Neural crest cell (in vitro differentiated cells): ENCODE measurements at places on chromosomes 12 and 14. TPM values are rescaled to one million over a fixed set of nuclear protein-coding genes. Genes with fewer than 3 reads are reported as not detected.
A peak's percentile ranks its signal among the peaks of the same experiment; 100 is the strongest.

GRCh38 chr12:82708061-82708879 lies 21.6 kb downstream of the TMTC2 start:
- H3K27me3 ChIP-seq: no peaks in the 10 kb centered on the region
- H3K4me1 ChIP-seq: peaks cover 26% of the 10 kb centered on the region
- DNase-seq: no peak
- H3K27ac ChIP-seq: peak overlapping the region; percentile 68
- H3K4me3 ChIP-seq: no peak overlapping the region

The CRACR2A gene
- 2.2 and 2.7 TPM in 2 replicates for total RNA-seq

DNA sequence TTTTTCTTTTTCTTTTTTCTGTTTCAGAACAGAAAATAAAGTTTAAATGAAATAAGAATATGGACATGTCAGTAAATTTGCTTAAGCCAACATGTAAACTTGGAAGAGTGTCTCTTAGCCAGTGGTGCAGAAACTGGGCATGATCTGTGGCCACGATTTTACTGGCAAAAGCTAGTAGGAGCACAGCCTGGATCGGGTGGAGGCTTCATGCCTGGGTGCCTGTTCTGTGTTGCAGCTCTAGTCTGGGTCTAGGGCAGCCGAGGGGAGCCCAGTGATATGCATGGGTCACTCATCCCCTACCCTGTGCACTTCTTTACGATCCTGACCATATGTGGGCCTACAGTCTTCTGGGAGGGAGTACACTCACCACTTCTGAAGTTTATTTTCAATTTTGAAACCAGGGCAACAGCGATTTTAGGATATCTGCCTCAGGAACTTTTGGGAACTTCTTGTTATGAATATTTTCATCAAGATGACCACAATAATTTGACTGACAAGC lies 45.6 kb upstream of the SMCO2 start:
- no peak overlapping the region for H3K27ac ChIP-seq
- H3K36me3 ChIP-seq: peaks cover 13% of the 10 kb centered on the region
- no peak overlapping the region for H3K4me3 ChIP-seq
- DNase-seq: no peak
- no peaks in the 10 kb centered on the region for H3K4me1 ChIP-seq
- no peaks in the 10 kb centered on the region for H3K27me3 ChIP-seq

- peak overlapping the region; percentile 78 for H3K27ac ChIP-seq
- H3K27me3 ChIP-seq: peaks cover 3% of the 10 kb centered on the region
- H3K4me1 ChIP-seq: peaks cover 9% of the 10 kb centered on the region
- H3K4me3 ChIP-seq: no peak overlapping the region
- H3K36me3 ChIP-seq: no peaks in the 10 kb centered on the region
Observed at GRCh38 chr14:72731252-72732020, 162.5 kb downstream of the DPF3 start.

DNA sequence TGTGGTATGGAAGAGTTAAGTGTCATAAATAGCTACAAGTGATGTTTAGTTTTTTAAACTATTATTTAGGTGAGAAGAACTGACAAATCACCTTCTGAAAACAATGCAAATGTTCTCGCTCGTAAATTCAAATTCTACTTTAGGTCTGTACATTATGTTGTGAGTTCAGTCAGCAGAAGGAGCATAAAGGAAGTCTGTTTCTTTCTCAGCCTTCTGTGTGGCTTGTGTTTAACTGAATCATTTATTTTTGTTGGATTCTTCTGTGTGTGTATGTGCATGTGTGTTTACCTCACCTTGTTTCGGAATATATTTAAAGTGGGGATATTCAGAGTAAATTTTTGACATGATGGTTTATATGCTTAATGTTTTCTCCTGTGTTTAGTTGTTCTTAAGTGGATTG lies 285.9 kb downstream of the TMTC2 start:
- no peak overlapping the region for H3K4me3 ChIP-seq
- no peaks in the 10 kb centered on the region for H3K27me3 ChIP-seq
- no peak for DNase-seq
- H3K36me3 ChIP-seq: peaks cover 2% of the 10 kb centered on the region
- H3K4me1 ChIP-seq: peaks cover 8% of the 10 kb centered on the region

DNA sequence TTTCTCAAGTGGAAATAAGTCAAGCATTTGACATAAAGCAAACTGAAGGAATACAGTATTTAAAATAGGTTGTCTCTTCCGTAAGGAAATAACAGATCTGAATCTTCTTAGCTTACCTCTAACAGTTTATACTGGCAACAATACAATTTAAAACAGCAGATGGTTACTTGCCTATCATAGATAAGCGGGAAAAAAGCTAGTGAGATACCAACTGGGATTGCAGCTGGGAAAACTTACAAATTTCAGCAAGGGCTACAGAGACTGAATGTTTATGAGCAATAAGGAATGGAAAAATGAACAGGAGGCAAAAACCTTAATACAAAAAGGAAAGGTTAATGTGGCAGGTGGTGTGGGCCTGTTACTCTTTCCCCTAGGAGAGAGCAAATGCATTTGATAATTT lies 220.0 kb downstream of the RASSF9 start:
- no peaks in the 10 kb centered on the region for H3K36me3 ChIP-seq
- no peak overlapping the region for H3K27ac ChIP-seq
- no peaks in the 10 kb centered on the region for H3K27me3 ChIP-seq
- peaks cover 3% of the 10 kb centered on the region for H3K4me1 ChIP-seq
- DNase-seq: no peak
- no peak overlapping the region for H3K4me3 ChIP-seq

DNA sequence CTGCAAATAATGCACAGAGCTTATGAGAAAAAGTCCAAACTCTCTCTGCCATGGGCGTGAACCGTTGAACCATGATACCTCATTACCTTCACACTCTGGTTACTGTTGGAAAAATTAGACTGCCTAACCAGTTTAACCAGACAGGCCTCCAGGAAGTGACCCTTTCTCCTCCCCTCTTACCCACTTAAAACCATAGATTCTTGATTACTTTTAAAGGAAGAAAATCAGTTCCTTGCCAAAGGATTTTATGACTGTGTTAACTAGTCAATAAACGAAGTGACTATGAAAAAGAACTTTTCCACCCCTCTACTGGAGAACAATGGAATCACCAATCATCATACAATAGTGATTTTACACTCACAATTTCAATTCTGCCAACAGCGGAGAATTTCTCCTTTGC lies 254.0 kb upstream of the ATP2B1 start:
- no peak overlapping the region for H3K4me3 ChIP-seq
- DNase-seq: no peak
- no peaks in the 10 kb centered on the region for H3K27me3 ChIP-seq
- H3K27ac ChIP-seq: no peak overlapping the region
- H3K4me1 ChIP-seq: peaks cover 10% of the 10 kb centered on the region
- H3K36me3 ChIP-seq: no peaks in the 10 kb centered on the region

- H3K27ac ChIP-seq: no peak overlapping the region
- no peak overlapping the region for H3K4me3 ChIP-seq
- peaks cover 1% of the 10 kb centered on the region for H3K36me3 ChIP-seq
- DNase-seq: no peak
Observed at GRCh38 chr14:89900802-89901201, 53.7 kb downstream of the EFCAB11 start.

DNA sequence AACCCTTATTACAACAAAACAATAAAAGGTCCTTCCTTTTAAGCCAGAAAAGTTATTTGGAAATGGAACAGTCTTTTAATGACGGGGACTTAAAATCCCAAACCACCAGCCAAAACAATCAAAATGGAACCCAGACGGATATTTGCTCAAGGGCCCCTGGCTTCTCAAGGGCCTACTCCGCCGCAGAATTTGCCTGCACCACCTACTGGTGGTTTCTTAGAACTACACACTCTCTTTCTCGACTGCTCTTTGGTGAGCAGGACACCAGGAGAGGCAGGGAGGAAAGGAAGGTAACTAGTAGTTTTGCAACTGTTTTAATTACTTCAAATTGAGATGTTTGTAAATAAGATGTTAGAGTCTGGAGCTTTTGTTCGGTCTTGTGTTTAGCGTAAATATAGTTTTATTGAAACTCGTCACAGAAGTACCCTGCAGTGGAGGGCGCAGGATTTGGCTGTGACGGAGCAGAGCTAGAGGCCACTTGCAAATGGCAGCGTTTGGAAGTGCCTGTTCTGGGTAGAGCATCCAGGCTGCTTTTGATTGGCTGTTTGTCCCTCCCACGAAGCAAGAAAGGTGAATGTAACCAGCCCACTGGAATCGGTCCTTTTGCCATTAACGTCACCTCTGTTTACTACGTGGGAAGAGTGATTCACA lies 238.5 kb downstream of the CACNA1C start:
- no peaks in the 10 kb centered on the region for H3K27me3 ChIP-seq
- no peak overlapping the region for H3K27ac ChIP-seq
- no peak overlapping the region for H3K4me3 ChIP-seq
- H3K36me3 ChIP-seq: no peaks in the 10 kb centered on the region
- peaks cover 30% of the 10 kb centered on the region for H3K4me1 ChIP-seq

The CACNB3 gene
- 57.4 and 59.7 TPM in 2 replicates for total RNA-seq

The C12orf56 gene
- total RNA-seq: 0.51 and 1.2 TPM in 2 replicates
